NK-92 treated with Interleukin-12 subunit alpha and Interleukin-12 subunit beta, amount 100 ng/mL, for 24 hours (cell line): ENCODE measurements at places on chromosomes 13 and 19.

DNA sequence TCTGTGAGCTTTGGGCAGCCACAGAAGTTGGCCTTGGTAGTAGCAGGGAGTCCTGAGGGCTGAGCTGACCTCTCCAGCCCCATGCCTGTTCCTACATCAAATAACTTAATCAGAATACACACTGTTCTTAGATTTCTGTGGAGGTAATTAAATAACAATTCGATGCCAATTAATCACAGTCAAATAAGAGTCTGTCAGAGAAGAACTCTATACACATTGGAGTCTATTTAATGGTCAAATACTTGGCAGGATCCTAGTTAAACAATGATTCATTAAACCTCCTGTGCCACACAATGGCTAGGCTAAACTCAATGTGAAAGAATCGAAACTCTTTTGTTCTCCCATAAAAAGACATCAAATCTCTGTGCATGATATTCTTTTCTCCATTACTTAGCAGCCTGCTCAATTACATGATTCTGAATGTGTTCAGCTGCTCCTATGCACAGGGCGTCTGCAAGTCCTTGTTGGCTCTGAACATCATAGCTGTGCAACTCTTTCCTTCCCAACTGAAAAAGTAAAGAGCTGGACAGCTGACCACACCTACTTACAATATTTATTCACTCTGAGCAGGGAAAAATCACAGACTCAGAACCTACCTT is 173.1 kb downstream of the ABCC4 start:
- DNase-seq: no peak

- no peak for DNase-seq
These were observed 458.4 kb downstream of the EFNB2 start for GRCh38 chr13:106077017-106077416.

DNA sequence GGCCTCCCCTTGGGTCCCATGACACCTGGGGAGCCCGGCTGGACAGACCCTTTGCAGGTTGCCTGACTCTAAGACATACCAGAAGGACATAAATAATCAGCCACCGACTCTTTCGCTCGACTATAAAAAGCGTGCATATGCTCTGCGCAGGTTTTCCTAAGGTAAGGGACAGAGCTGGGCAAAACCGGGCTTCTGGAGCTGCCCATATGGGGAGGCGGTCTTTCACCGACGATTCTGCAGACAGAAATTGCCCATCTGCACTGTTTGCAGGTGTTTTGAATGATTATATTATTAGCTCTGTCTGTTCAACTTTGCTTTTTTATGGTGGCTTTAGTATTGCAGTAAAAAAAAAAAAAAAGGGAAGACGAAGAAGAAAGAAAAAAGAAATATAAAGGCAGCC is 347.2 kb downstream of the TSHZ3 start:
- DNase-seq: no peak

- DNase-seq: no peak
These were observed 606.6 kb downstream of the EFNB2 start for GRCh38 chr13:105928901-105929300.

DNA sequence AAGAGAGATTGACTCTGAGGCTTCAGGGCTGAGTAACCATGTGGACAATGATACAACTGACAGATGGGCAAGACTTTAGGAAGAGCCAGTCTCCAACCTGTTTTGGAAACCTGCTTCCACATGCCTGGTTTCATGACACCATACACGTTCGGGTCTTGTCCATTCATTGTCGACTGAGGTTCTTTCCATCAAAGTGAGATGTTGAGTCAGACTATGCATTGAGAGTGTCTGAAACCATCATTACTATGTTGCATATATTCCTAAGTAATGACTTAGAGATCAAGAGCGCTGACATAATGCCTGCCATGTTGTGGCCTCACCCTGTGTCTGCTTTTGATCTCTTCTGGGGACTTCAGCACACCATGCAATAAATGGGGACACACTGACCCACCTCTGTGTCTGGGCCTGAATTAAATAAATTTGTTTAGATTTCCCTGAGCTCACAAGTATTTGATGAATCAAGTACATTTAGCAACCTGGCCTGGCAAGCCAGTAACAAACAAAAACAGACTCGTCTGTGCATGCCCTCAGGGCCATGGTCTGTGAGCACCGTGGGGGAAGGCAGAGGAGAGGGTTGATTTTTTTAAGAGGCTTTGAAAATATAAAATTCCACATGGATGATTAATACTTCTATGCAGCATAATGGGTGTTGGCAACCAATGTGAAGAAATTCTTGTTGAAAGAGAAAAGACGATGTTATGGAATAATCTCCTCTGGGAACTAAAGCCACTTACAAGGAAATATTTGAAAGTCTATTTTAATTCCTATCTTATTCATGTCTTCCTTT is 49.9 kb upstream of the UBAC2 start:
- no peak for DNase-seq

- DNase-seq: no peak
These were observed 58.3 kb downstream of the RAB20 start for GRCh38 chr13:110503037-110503901.

DNA sequence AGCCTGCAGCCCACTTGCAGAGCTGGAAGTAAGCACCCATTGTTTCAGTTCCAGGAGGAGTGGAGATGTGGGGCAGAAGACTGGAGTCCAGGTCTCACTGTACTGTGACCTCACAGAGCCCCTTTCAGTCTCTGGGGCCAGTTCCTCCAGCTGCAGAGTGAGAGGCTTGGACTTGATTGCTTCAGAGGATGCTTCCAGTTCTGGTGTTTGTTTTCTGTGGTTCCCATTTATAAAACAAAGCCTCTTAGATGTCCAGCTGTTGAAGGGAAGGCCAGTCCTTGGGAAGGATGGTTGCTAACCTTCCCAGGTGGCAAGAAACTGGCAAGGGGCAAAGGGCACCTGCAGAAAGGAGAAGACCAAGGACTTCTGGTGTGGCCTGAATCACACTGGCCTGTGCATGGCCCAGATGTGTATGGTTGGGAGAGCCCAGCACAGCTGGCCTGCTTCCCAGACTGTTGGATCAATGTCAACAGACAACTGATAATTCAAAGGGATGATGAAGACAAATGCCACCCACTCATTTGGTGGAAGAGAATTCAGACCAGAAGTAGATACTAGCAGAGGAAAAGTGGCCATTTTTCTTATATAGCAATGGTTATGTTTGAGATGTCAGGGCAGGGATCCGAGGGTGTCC is 218.5 kb downstream of the ZNF536 start:
- no peak for DNase-seq

DNA sequence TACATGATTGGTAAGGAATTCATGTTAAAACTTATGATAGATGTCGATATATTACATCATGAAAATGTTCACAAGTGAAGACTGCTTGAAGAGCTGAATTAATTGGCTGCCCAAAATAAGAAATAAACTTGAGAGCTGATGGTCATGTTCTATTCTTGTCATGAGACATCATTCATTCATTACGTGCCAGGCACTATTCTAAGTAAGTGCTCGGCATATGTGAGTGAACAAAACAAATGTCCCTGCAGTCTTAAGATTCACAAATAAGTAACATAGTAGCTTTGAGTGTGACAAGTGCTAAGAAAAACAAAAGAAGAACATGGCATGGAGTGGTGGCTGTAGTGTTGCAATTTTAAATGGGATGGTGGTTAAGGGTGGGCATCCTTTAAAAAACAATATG is 329.3 kb downstream of the SUCLA2 start:
- no peak for DNase-seq

GRCh38 chr13:27338816-27339215 is 68.2 kb downstream of the RASL11A start:
- no peak for DNase-seq

GRCh38 chr19:8615813-8616596 is 5.5 kb upstream of the ADAMTS10 start:
- peak; percentile 12 for DNase-seq

GRCh38 chr19:45515807-45516401 is 8.6 kb downstream of the VASP start:
- no peak for DNase-seq

GRCh38 chr19:49849433-49850220 is 1.3 kb upstream of the PTOV1 start:
- DNase-seq: no peak

DNA sequence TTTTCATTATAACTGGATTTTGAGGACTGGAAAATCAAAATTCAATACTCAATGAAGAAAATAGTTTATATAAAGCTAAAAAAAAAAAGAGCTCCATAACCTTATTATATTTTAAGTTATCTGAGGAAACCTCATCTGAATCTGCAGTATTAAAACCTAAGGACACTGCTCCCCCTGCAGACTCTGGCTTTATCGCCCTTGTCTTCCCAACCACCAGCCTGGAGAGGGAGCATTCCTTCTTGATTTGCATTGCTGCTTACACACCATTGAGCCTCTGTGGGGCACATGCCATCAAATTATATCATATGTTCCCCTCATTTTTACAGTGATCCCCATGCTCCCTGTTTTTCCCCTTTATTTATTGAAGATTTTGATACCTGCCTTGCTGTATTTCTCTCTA is 871.4 kb upstream of the GPC6 start:
- no peak for DNase-seq

DNA sequence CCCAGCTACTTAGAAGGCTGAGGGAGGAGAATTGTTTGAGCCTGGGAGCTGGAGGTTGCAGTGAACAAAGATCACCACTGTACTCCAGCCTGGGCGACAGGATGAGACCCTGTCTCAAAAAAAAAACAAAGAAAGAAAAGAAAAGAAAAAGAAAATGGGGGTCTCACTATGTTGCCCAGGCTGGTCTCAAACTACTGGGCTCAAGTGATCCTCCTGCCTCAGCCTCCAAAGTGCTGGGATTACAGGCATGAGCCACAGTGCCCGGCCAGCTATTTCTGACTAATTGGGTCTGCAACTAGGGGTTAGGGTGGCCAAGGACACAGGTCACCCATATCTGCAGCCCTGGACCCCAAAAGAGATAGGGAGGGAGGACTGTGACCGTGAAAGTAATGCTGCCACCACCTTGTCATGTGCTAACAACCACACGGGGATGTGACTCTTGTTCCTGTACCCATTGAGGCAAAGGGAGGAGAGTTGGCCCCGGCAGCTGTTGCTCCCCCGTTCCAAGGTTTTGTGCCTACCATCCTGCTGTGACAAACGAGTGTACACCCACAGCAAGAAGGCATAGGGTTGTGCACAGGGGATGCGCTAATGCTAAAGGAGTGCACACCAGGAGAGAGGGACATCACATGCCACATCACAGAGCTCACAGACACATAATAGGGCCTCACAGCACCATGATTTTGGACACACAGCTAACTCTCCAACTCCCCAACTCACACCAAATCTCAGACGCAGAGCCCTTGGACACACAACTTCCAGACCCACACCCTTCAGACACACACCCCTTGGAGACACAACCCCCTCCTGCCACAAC is 619 bp downstream of the MEF2B start:
- no peak for DNase-seq

DNA sequence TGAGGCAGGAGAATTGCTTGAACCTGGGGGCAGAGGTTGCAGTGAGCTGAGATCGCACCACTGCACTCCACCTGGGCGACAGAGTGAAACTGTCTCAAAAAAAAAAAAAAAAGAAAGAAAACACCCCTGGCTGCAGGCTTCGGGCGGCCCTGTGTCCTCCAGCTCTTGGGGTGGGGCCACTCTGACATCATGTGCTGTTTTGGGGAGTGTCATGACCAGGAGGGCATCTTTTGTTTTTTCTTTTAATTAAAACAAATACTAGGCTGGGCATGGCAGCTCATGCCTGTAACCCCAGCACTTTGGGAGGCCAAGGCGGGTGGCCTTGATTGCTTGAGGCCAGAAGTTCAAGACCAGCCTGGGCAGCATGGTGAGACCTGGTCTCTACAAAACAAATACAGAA is 52.1 kb downstream of the KDM4B start:
- DNase-seq: no peak

GRCh38 chr19:48770266-48770665 is 14.9 kb downstream of the FGF21 start:
- DNase-seq: no peak

DNA sequence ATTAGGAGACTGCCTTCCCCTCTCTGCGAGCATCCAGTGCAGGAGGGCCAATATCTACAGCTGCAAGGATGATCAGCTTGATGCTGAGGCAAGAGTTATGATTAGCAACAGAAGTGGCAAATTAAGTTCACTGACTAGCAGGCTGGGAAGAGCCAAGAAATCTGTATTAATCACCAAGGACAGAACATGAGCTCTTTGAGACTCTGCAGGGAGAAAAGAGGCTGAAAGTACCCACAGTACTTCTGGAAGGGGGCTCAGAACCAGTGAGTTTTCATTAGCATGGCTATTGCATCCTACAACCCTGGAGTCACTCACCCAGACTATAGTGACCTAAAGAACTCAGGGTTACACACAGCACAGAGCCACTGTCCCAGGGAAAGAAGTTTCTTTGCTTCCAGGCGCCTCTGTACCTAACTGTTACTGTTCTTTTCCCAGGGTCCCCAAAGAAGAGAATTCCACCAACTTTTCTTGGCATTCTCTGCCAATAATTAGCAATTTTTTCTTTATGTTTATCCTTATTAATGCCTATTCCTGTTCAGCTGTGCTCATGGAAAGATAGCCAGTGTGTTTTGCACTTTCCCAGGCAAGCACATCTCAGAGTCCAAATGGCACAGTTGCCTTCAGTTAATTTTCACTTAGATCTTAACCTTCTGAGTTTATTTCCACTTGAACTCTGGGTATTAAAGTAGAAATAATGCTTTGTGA is 25.8 kb upstream of the MEDAG start:
- DNase-seq: no peak

- DNase-seq: no peak
These were observed 394.9 kb downstream of the DLEU7 start for GRCh38 chr13:50448535-50448998.

DNA sequence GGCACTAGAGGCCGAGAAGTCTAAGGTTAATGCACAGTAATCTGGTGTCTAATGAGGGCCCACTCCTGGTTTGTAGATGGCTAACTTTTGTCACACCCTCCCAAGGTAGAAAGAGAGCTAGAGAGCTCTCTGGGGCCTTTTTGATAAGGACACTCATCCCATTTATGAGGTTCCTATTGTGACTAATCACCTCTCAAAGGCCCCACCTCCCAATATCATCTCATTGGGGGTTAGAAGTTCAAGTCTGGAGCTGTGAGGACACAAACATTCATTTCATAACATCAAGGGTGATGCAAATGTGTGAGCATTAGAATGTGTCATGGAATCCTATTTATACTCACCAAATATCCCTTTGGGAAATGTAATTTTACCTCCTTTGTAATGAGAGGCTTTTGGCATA is 79.2 kb upstream of the SLC10A2 start:
- DNase-seq: no peak

- DNase-seq: no peak
These were observed 122.0 kb downstream of the SIPA1L3 start for GRCh38 chr19:38028913-38029510.

DNA sequence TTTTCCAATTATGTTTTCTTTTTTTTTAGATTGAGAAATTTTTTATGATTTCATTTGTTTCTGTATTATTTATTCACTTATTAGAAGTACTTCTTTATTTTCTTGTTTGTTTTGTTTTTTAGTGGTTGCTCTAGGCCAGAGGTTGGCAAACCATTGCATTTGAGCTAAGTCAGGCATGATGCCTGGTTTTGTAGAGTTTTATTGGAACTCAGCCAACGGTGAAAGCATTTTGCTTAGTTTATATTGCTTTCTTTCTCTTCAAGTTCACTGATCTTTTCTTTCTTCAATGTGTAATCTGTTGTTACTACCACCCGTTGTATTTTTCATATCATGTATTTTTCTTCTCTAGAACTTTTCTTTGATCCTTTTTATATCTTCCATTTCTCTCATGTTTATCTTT is 19.7 kb downstream of the ZNF567 start:
- DNase-seq: no peak
